ENCODE measurements at places on chromosomes 6 and 20. TPM values are rescaled to one million over a fixed set of nuclear protein-coding genes. Genes with fewer than 3 reads are reported as not detected.

Gene MCHR2
- not detected for total RNA-seq

Gene ASXL1
- total RNA-seq, result 23.1 TPM

Gene CST2
- not detected for total RNA-seq

Gene LY6G6F
- total RNA-seq, result not detected

Gene SRMS
- not detected for total RNA-seq

Gene MUCL3
- total RNA-seq, result not detected

Gene OTOR
- total RNA-seq, result not detected

Gene NFS1
- 54.3 TPM for total RNA-seq

Gene HSPA1A
- 298 TPM for total RNA-seq

Gene TCP11
- total RNA-seq, result not detected

Gene GHRH
- not detected for total RNA-seq

Gene BEND6
- total RNA-seq, result 0.30 TPM

Gene ANKRD66
- not detected for total RNA-seq

Gene THEMIS
- 0.08 TPM for total RNA-seq

Gene TTPAL
- total RNA-seq, result 2.9 TPM

Gene MARCKS
- 28.4 TPM for total RNA-seq

Gene MUC22
- total RNA-seq, result 0.14 TPM

- no peak for DNase-seq
Measured at GRCh38 chr6:65819152-65819551, 112.1 kb upstream of the EYS start.

- no peak for DNase-seq
Measured at GRCh38 chr6:164507206-164507940, 802.0 kb downstream of the C6orf118 start.

DNA sequence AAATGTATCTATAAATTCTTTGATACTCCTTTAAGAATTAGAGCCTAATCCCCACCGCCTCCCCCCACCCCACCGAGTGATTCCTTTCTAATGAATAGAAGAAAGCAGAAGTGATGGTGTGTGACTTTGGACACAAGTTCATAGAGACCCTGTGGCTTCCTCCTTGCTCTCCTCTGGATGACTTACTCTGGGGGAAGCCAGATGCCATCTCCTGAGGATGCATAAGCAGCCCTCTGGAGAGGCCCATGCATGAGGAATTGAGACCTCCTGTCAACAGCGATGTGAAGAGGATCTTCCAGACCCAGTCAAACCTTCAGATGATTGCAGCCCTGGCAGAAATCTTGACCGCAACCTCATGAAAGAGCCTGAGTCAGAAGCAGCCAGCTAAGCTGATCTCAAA is 21.1 kb downstream of the AHCY start:
- no peak for DNase-seq

DNA sequence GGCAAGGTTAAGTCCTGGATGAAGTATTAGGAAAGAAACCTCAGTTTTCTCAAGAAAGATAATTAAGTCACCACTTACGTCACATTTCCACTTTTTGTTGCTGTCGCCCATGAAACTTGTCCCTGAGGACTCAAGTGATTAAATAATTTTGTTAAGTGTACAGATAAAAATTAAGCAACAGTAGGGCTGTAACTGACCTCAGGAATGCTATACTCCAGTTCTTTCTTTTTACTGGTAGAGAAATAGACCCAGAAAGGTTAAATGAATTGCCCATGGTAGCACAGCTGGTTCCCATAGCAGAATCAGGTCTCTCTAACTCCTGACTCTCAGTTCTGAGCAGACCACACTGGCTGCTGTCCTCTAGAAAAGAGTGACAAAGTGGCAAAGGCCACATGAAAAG is 54.5 kb downstream of the CLIC5 start:
- no peak for DNase-seq

GRCh38 chr20:57567471-57568079 is 6.7 kb downstream of the PCK1 start:
- DNase-seq, result no peak

DNA sequence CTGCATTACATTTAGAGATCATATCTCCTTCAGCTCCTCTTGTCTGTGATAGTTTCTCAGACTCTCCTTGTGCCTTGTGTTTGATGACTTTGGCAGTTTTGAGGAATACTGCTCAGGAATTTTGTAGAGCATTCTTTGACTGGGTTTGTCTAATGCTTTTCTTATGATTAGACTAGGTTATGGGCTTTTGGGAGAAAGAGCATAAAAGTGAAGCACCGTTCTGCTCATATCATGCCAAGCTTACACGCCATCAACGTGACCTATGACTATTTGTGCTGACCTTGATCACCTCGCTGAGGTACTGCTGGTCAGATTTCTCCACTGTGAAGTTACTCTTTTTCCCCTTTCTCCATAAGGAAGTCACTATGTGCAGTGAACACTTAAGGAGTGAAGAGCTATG is 256.0 kb downstream of the LY86 start:
- no peak for DNase-seq

GRCh38 chr6:89862273-89862672 is 32.0 kb upstream of the GJA10 start:
- no peak for DNase-seq

- DNase-seq, result peak; percentile 11
Measured at GRCh38 chr20:25470045-25470444, 62.6 kb downstream of the GINS1 start.

GRCh38 chr6:79427721-79428120 is 109.5 kb downstream of the LCA5 start:
- no peak for DNase-seq

DNA sequence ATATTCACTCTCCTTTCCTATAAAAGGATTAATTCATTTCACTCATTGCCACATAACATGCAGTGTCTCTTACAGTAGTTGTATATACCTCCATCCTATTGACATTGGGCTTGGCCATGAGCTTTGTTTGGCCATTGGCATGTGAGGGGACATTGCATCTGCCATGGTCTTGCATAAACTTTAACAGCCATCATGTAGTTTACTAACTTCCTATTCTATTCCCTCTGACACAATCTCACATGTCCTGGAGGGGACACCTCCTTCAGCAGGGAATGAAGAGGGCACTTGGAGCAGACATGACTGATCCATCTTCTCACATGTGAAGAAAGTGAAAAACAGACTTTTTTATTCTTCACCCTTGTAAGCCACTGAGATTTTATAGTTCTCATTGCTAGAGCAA is 115.5 kb upstream of the MARCKS start:
- DNase-seq, result no peak

DNA sequence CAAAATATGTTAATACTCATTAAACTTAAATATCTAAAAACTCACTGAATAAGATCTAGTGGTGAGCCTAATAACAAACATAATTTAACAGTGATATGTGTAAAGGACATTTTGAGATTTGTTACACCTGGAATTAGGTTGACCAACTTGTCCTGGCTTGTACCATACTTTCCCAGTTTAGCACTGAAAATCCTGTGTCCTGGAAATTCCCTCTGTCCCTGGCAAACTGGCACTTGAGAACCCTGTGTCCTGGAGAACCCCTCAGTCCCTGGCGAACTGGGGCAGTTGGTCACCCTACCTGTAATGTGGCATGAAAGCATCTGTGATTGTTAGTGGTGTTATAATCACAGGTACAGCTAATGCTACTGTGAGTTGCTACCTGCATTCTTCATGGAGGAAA is 6.9 kb upstream of the PRND start:
- DNase-seq, result no peak

DNA sequence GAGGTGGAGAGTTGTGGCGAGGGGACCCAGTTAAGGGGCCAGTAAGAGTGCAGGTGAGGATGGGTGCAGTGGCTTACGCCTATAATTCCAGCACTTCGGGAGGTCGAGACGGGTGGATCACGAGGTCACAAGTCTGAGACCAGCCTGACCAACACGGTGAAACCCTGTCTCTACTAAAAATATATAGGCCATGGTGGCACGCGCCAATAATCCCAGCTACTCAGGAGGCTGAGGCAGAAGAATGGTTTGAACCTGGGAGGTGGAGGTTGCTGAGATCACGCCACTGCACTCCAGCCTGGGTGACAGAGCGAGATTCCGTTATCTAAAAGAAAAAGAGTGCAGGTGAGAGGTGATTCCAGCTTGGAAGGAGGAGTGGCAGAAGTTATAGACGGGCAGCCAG is 28.0 kb downstream of the PPP1R3G start:
- no peak for DNase-seq

DNA sequence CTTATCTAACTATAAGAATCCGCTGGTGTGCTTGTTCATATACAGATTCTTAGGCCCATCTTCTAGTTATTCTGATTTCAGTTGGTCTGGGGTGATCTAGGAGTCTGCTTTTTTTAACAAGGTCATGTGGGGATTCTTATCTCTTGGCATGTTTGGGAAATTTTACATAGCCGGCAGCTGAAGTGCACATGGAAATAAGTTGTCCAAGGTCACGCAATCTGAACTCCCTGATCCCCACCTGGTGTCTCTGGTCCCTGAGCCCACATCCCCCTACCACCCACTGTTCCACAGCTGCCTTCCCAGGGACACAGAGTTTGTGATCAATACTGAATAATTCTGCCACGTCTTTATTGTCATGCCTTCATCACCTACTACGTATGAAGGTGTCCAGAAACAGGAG is 90.8 kb downstream of the SSR1 start:
- DNase-seq, result no peak

- DNase-seq, result no peak
Measured at GRCh38 chr6:123841067-123841896, 37.6 kb downstream of the NKAIN2 start.

DNA sequence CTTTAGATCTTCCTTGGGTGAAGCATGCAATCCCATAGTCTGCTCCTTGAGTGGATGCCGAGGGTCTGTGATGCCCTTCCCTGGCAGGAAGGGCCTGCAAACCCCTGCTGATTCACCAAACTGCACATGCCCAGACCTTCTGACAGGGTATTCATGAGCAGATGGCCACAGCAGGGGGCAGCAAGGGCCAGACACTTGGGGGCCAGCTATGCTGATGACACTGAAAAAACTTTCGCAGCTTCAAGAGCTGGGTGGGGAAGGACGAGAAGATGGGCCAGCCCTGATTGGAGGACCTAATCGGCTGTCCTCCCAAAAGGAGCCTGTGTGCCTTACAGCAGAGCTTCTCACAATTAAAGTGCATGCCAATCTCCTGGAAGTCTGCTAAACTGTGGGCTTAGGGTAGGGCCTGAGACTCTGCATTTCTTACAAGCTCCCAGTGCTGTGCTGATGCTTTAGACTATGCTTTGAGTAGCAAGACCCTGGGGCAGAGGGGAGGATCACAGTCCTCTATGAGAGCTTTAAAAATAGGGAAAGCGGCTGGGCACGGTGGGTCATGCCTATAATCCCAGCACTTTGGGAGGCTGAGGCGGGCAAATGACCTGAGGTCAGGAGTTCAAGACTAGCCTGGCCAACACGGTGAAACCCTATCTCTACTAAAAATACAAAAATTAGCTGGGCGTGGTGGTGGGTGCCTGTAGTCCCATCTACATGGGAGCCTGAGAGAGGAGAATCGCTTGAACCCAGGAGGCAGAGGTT is 15.2 kb upstream of the GDAP1L1 start:
- no peak for DNase-seq

DNA sequence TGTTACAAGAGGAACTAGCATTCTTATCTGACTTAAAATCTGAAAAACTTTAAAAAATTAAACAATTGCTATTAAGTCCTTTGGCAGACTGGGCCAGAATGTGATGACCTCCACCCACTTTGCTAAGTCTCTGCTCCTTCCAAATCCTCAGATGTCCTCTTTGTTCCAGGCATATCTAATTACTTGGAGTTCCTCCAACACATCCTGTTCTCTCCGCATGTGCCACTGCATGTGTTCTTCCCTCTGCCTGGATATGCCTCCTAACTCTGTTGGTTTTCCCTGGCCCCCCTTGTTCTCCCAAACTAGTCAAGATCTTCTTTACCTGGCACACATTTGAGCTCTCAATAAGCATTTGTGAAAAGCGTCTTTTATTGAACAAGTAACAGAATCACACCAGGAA is 23.1 kb downstream of the ELOVL2 start:
- no peak for DNase-seq

DNA sequence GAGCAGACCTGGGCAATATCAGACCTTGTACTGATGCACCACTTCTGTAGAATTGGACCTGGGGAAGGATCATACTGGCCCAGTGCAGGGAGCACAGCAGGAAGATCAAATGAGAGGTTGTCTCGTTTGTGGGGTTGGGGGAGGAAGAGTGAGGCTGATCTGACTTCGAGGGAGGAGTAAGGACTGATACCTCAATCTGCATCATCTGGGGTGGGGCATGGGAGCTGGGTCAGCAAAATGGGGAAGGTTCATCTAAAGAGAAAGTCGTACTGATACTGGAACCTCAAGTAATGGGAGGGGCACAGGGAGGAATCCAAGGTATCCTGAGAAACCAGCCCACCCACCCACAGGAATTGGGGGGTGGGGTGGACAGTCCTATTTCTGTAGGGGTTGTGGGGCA is 3.7 kb downstream of the RNF39 start:
- no peak for DNase-seq

- no peak for DNase-seq
Measured at GRCh38 chr6:23323897-23324296, 754.5 kb downstream of the HDGFL1 start.

- DNase-seq, result no peak
Measured at GRCh38 chr6:82573254-82573972, 209.8 kb downstream of the TPBG start.

DNA sequence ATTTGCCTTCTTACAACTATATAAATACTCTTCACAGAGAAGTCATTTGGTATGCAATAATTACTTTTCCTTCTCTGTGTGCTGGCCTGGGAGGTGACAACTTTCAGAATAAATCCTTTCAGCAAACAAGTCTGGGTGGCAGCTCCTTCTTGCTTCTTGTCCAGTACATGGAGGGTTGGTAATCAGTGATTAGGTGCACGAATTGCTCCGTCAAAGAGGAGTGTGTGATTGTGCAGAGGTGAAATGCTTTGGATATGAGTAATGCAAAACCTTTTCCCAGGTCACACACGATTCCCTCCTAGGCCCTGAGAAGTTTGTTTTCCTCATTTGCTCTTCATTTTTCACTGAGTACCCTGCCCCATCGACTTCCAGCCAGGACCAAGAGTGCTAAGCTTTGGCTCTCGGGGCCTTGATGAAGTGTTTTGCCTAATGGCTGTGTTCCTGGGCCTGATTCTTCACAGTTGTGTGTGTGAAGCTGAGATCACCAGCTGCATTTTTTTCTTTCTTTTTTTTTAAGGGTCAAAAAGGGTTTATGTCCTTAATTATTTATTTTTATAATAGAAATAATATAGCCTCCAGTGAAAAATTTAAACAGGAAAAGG is 216.5 kb downstream of the ZMYND8 start:
- no peak for DNase-seq

DNA sequence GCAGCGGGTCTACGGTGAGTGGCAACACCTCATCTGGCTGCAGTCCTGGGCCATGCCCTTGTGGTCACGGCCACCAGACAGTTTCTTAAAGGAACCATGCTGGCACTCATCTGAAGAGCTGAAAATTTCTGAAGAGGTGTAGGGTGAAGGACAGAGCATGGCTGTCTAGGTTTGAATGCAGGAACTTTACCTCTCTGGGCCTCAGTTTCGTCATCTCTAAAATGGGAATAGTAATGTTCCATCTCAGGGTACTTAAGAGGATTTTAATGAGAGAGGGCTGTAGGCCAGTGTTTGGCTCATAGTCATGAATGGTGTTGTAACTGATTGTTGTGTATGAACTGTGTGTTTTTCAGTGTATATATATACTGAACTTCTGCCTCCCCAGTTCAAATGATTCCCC is 5.8 kb downstream of the COX4I2 start:
- DNase-seq, result no peak

Measured in Right ventricle myocardium inferior (tissue), 1 donor.